Right cardiac atrium (tissue), 5 donors: ENCODE measurements at places on chromosomes 12 and 14. TPM values are rescaled to one million over a fixed set of nuclear protein-coding genes. Genes with fewer than 3 reads are reported as not detected.
A peak's percentile ranks its signal among the peaks of the same experiment; 100 is the strongest.

The NEUROD4 gene
- not detected for total RNA-seq

The PIK3C2G gene
- not detected for total RNA-seq

The IFI27 gene
- total RNA-seq, result 70.0 TPM

The VWF gene
- total RNA-seq, result 144 TPM

DNA sequence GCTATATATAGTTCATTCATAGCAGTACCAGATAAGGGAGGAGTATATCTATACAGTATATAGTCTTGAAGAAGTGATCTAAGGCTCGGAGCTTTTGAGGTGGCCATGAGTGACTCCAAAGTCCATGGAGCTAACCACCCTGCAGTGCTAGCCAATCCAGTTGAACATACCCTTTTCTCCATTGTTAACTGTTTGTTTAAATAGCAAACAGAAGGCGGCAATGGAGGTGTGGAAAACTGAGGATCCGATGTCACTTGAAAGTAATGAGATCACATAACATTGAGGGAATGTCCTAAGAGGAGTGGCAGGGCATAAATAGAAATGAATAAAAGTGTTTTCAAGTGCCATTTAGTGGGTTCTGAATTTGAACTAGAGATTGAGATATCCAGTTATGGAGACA is 12.4 kb upstream of the SNAPC1 start:
- DNase-seq, result no peak

- DNase-seq, result no peak
These were observed 77.2 kb downstream of the C2CD5 start for GRCh38 chr12:22467190-22467589.

DNA sequence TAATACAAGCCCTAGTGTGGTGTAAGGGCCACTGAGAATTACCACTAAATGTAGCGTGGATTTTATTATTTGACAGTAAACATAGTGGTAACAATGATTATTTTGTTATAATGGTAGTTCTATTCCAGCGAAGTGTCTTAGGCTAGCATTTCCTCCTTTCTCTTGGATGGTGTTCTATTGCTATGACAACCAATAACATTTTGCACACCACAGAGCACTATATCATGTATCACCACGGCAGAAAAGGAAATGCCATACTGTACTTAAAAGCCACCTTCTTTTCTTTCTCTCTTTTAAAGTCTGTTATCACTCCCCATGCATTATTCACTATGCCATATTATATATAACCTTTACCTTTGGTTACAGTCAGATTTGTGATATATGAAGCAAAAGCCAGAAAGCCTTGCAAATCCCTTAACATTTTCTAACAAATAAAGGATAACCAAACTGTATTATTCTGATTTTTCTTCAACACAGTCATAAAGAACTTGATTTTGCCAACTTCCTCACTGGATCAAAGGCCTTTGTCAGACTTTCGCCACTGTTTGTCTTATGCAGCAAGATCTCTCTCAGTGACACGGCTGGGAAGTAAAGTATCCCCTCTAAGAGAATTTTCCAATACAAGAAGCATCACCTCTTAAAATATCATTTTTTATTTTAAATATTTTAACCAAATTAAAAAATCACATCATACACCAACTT is 195.8 kb downstream of the FOXN3 start:
- DNase-seq, result no peak

GRCh38 chr14:74333909-74334308 is 14.4 kb upstream of the VRTN start:
- DNase-seq, result no peak

DNA sequence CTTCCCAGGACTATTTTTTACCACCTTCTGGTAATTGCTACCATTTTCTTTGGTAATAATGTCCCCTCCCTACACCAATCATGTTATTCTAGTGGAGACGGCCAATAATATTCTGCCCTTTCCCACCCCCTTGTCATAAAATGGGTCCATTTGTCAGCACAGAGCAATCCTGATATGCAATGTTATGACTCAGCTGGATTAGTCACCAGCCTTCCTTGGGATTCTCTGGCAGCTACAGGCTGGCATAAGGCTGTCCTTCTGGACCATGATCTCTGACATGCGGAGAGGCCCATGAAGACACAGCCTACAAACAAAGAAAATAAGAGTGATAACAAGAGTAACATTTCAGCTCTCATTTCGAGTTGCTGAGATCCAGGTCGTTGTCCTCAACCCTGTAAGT is 222.0 kb upstream of the CPNE8 start:
- no peak for DNase-seq

DNA sequence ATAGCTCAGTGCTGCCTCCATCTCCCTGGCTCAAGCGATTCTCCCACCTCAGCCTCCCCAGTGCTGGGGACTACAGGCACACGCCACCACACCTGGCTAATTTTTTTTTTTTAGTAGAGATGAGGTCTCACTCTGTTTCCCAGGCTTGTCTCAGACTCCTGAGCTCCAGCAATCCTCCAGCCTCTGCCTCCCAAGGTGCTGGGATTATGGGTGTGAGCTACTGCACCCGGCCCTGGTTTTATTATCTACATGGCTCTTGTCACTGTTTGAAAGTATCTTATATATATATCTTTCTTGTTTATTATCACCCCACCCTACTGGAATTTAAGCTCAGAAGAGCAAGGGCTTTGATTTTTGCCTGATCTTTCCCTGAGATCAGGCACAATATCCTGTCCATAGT is 7.6 kb upstream of the TMED10 start:
- DNase-seq, result no peak

GRCh38 chr12:92623386-92623785 is 79.4 kb upstream of the PLEKHG7 start:
- no peak for DNase-seq

DNA sequence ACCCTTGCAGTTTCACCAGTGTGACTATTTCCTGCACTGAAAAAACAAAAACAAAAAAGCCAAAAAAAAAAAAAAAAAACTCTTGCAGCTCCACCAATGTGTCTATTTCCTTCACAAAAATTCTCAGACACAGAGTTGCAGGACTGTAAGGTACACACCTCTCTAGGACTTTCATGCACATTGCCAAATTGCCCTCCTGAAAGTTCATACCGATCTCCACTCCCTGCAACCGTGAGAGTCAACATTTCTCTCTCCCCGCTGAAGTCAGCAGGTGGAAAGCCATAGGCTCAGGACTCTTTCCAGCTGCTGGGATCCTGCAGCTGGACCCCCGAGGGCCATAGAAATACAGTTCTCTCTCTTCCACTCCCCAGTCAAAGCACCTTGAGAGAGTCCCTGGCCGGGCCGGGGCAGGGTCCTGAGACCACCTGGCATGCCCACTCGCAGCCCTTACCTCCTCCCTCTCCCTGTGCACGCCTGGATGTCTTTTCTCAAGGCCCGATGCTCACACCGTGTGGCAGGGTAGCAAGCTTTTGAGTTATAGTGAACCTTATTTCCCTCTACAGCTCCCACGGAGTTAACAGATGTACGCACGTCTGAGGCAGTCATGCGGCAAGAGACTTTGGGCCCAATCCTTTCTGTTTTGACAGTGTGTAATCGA is 23.6 kb downstream of the MMAB start:
- DNase-seq, result no peak

DNA sequence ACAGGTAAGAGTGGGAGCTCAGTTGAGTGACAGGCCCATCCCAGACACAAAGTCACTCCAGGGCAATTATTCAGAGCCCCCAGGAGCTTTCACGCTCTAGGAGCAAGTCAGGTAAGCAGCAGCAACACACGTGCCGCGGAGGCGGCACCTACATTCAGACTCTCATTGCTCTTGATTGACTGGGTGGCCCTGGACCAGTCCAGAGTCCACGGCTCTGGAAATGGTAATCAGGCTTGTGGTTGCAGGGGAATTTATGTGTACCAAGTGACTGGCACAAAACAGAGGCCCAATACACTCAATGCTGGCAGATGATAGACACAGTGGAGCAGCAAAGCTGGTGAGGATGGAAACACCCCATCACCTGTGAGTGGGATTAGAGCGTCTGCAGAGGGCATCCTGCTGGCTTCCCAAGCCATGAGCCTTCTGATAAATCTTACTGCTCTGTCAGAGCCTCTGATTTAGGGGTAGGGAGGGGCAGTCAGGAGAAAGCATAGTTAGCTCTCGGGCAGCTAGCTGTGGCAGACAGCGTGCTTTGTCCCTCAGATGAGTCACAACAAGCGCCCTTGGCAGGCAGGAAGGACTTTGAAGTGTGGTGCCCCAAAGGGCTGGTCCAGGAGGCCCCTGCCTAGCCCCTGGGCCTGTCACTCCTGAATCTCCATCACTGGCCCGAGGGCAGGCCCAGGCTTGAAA is 344.7 kb downstream of the CACNA1C start:
- no peak for DNase-seq

DNA sequence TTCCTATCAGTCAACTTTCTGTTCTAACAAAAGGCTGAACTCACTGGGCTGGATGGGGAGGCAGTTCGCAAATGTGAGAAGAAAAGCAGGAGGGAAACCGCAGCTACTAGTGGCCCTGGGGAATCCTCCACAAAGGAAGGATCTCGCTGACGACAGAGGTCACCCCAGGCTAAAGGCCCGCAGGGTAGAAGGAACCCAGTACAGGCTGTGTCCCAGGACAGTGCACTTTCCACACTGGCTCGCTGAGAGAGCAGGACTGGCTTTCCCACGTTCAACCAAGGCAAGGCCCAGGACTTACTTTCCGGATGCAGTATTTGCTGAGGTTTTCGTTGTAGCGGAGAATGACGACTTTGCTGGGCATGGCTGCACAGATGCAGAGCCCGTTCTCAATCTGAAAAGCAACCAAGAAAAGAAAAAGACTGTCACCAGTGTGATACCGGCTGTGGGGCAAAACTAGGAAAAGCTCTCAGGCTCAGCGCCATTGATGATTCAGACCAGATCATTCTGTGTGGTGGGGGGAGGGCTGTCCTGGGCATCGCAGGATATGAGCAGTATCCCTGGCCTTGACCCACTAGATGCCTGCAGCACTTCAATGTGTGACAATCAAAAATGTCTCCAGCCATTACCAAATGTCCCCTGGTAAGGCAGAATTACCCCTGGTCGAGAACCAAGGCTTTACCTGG is 36.3 kb downstream of the PRKAB1 start:
- peak; percentile 53 for DNase-seq

- no peak for DNase-seq
These were observed 124.9 kb downstream of the DACT1 start for GRCh38 chr14:58762629-58763028.

DNA sequence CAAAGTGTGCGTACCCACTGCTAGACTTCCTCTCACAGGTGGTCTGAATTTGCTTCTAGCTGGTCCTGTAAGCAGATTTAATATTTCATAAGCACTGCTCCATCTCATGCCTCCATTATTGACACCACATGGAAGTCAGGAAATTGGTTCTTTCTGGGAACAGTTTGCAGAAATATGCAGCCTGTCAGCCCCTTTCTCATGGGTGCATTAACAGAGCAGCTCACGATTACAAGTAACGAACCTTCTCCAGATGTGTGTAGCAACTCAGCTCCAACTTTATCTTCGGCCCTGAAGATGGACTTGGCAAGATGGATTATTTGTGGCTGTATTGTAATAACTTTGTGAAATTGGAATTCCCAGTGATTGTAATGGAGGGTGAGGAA is 214.5 kb upstream of the DDHD1 start:
- no peak for DNase-seq

DNA sequence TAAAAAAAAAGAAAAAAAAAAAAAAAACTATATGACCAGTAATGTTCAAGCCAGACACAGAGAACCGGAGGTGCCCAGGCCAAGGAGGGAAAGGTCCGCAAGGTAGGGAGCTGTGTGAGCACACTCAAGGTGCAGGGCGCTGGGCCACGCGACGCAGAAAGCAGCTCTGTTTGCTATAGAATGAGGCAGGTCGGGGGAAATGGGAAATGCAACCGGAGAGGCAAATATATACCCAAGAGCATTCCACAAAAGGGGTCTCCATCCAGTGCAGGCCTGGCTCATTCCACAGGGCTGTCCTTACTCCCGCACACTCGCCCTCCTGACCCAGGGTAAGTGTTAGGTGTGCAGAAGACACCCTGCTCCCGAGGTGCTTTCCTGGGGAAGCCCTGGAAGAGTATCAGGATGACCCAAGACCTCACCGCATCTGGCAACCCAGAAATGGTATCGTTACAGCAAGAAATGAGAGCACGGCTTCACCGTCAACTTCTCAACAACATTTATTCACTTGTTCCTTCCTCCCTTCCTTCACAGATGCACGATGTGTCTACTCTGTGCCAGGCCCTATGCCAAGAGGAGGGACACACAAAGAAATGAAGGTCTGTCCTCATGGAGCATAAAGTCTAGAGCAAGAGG is 86.4 kb downstream of the BCL11B start:
- no peak for DNase-seq

- DNase-seq, result peak; percentile 25
These were observed 219.2 kb downstream of the TMEM121 start for GRCh38 chr14:105745433-105746123.

GRCh38 chr14:91586410-91586809 is 76.3 kb upstream of the PPP4R3A start:
- no peak for DNase-seq

DNA sequence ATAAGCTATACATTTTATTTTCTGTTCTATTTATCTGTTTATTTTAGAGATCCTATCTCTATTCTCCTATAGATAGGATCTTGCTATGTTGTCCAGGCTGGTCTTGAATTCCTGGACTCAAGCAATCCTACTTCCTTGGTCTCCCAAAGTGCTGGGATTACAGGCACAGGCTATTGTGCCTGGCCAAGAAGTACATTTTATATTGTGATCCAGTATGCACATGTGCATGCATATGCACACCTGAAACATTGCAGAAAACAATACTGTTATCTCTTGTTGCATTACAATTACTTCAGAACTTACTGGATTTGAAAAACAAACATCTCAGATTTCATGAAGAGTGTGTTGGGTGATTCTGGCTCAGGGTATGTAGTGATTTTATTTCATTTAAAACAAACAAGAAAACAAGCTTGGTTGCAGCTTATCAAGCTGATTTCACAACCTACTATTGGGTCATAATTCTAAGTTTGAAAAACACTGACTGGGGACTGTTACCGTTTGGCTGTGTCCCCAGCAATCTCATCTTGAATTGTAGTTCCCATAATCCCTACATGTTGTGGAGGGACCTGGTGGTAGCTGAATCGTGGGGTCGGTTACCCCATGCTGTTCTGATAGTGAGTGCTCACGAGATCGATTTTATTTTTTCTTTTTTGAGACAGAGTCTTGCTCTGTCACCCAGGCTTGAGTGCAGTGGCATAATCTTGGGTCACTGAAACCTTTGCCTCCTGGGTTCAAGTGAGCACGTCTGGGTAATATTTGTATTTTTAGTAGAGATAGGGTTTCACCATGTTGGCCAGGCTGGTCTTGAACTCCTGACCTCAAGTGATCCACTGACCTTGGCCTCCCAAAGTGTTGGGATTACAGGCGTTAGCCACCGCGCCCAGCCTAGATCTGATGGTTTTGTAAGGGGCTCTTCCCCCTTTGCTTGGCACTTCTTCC is 31.3 kb downstream of the ERC1 start:
- no peak for DNase-seq

GRCh38 chr12:25819691-25820090 is 138.8 kb upstream of the RASSF8 start:
- no peak for DNase-seq

DNA sequence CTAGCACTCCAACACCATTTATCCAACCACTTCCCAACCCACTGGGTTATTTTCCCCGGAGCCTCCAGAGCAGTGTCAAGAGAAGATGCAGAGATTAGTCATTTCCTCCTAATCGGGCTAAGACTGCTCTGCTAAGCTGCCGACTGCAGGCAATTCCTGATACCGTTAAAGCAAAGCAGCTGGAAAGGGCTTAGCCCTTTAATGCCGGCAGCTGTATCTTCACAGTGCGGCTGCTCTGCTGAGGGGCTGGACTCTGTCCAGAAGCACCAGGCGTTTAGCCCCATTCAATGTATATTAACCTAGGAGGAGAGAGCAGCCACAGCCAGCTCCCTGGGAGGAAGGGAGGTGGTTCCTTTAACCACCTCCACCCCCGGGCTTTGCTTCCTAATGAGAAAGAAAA is 11.1 kb downstream of the AQP6 start:
- peak; percentile 47 for DNase-seq
